ENCODE measurements at places on chromosomes 6 and 20.

GRCh38 chr20:20465252-20465651 lies 97.3 kb downstream of the INSM1 start:
- DNase-seq, result no peak

- no peak for DNase-seq
These were observed 38.2 kb downstream of the DZANK1 start for GRCh38 chr20:18428490-18429173.

GRCh38 chr6:89321131-89321970 lies 6.3 kb upstream of the GABRR2 start:
- peak; percentile 41 for DNase-seq

DNA sequence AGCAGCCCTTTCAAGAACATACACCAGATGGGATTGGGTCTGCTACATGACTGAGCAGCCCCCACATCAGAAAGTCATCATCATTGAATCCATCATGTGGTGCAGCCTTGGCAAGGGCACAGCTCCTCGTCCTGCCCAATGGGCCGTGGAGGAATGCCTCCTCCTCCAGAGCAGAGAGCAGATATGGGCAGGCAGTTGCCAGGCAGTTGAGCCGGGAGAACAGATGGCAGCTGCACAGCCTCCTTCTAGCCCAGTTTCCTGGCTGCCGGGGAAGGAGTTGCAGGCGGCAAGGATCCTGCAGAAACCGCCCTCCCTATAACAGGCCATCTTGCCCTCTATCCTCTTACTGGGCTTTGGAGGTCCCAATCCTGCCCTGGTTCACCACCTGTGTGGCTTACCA lies 11.9 kb upstream of the ZFAND3 start:
- DNase-seq, result no peak

- DNase-seq, result no peak
These were observed 24.7 kb upstream of the TTPAL start for GRCh38 chr20:44450903-44451450.

DNA sequence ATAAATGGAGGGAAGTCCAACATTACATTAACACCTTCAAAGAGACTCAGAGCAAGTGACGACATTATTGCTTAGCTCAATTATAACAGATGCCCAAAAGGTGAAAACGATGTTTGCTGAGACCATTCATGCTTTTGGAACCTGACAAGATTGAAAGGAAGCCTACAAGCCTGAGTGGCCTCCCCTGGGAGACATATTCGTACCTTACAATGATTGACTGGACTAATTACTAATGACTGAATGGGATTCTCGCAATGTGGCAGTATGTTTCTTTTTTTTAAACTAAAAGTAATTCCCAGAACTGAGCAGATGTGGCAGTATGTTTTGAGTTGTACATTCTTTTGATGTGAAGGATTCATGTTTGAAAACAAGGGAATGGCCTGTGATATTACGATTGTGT lies 49.9 kb downstream of the VEGFA start:
- no peak for DNase-seq

DNA sequence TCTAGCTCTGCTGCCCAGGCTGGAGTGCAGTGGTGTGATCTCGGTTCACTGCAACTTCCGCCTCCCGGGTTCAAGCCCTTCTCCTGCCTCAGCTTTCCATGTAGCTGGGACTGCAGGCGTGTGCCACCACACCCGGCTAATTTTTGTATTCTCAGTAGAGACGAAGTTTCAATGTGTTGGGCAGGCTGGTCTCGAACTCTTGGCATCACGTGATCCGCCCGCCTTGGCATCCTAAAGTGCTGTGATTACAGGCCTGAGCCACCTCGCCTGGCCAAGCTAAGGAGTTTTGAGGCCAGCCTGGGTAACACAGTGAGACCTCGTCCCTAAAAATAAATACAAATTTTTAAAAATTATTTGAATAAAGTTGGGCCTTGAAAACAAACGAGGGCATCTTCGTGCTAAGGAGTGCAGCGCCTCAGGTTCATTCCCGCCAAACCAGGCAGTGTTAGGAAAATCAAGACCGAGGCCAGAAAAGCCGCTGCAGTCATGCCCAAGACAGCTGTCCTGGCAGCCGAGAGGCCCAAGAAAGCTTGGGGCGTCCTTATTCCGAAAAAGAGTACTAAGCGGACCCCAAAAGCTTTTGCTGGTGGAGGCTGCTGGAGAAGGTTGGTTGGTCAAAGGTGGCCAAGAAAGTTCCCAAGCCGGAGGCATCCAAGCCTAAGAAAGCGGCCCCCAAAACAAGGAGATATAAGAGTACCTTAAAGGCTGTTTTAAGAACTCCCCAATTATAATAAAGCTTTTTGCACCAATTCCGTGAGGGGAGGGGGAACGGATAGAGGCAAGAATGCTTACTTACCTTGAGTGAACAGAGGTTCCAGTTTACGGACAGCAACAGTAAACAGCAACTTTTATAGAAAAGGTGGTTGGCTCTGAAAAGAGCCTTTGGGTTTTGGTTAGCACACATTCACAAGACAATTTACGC lies 109.0 kb downstream of the HFE start:
- no peak for DNase-seq

DNA sequence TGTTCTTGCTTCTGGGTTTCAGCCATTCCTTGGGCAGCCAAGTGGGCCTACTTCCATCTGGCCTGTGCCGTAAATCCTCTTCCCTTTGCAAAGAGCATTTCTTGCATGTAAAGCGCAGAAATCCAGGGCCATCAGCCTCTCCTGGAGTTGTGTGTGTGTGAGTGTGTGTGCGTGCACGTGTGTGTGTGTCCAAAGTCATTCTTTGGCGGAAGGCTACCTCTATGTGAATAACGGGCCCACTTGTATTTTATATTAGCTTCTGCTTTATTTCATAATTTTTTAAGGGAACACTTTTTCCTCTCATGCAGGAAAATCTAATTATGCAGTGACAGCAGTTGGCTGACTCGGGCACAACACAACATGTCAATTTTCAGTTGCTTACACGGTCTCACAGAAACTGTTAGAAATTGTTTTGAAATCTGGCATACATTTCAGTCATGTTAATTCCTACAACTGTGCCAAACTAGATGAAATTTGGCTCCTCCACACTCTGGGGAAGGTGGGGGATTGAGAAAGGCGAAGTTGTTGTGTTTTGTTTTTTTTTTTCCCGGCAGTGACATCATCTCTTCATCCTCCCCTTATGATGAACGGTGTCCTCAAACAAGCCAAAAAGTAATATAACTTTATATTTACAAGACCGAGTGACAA lies 223.7 kb upstream of the TSHZ2 start:
- DNase-seq, result no peak

DNA sequence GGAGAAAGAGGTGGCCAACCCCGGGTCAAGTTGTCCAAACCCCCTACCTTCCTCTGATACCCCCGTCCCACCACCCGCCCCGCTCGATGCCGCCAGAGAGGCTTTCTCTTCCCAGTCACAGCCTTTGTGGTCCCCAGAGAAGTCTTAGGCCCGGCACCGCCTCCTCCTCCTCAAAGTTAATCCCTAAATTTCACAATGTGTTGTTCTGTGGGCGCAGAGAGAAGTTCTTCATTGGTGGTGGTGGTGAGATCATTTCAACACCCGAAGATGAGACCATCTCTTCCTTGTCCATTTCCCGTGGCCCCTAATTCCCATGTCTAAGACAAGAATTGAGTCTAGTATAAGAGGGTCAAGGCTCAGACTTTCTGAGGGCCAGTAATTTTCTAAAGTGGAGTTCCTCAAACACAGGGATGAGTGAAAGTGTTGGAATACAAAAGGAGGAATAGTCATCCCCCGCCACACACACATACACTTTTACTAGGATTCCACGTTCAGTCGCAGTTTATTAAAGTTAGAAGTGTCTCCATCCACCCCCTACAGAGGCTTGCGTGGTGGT lies 10.4 kb downstream of the TRIM31 start:
- DNase-seq, result no peak

DNA sequence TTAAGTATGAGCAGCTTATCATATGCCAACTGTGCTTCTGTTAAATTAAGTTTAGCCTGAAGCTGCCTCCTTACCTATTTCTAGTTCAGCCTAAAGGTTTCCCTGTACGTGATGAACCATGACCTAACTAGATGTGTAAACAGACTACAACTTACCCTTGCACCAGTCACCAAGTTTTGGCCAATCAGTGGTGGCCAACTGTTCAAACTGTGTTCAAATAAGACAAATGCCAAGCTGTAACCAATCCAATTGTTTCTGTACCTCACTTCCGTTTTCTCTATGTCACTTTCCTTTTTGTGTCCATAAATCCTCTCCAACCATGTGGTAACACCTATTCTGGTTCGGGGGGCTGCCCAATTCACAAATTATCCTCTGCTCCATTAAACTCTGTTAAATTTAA lies 6.0 kb upstream of the SLC2A10 start:
- no peak for DNase-seq

- DNase-seq, result no peak
These were observed 38.0 kb downstream of the ELOVL2 start for GRCh38 chr6:11006061-11006460.

- no peak for DNase-seq
These were observed 294.5 kb downstream of the ZFAND3 start for GRCh38 chr6:38113825-38114576.

DNA sequence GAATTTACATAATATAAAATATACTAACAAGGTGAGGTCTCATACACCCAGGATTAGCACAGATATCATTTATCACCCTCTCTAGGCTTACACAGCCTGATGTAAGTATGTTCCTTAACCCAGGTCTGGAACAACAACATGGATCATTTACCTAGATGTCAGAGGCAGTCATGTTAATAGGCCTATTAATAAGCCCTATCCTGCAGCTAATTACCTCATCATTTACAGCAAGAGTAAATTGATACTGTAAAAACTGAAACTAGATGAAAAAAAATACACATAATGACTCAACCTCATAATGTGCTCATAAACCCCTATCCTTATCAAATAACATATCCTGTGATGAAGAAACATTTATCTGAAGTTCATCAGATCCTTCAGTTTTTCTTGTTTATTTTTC lies 334.3 kb upstream of the MANEA start:
- DNase-seq, result no peak

DNA sequence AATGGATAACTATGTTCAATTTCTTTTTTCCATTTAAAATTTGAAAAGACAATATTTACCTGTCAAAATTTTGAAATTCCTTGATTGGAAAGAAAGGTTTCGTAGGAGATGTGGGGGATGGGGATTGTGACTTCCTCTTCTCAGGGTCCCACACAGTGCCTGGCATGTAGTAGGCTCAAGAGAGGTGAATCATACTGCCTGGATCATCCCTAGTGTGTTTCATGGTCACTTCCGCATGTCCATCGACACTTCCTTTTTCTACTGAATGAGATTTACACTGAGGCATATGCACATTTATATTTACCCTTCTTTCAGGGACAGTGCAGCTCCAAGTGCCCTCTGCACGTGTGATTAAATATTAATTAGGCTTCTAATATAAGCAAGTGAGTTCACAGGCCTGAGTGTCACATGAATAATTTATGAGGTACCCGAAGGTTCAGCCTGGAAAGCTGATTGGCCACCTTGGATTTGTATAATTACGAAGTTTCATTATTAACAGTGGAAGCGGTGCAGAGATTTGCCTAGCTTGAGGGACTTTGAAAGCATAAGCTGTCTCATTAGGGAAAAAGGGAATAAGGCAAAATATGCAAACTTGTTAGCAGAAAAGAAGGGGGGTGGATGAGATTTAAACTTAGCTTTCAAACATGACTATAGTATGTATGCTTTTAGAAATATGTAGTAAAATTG lies 177.5 kb upstream of the MMS22L start:
- no peak for DNase-seq

GRCh38 chr6:4732691-4733315 lies 43.4 kb upstream of the CDYL start:
- DNase-seq, result no peak

DNA sequence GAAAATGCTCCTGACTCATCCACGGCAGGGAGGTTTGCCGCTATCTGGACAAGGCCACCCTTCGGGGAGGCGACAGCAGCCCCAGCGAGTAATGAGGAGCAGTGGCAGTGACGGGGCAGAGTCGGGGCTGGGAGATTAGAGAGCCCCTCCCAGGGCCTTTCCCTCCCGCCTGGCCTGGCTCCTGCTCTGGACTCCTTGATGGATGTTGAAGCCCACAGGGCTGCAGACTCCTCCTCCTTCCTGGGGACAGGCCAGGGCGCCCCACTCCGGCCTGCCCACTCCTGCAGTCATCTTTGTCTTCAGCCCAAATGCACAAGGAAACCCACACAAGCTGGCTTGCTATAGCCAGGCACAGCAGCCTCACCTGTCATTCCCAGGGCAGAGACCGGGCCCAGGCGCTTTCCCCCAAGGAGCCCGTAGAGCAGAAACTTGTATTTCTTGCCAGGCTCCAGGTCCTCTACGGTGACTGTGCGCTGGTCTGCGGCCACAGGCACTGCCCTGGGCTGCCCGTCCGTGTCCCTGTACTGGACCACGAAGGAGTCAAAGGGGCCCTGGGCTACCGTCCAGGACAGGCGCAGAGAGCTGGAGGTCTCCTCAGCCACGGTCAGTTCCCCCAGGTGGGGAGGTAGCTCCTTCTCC lies 7.7 kb downstream of the CYP21A2 start:
- DNase-seq, result no peak

- DNase-seq, result no peak
These were observed 216.4 kb downstream of the C6orf118 start for GRCh38 chr6:165092881-165093595.

- no peak for DNase-seq
These were observed 86.2 kb upstream of the CCDC167 start for GRCh38 chr6:37585937-37586336.

- DNase-seq, result no peak
These were observed 243.9 kb downstream of the HAO1 start for GRCh38 chr20:7696311-7696710.

GRCh38 chr6:150403458-150404246 lies 34.8 kb downstream of the IYD start:
- DNase-seq, result no peak

DNA sequence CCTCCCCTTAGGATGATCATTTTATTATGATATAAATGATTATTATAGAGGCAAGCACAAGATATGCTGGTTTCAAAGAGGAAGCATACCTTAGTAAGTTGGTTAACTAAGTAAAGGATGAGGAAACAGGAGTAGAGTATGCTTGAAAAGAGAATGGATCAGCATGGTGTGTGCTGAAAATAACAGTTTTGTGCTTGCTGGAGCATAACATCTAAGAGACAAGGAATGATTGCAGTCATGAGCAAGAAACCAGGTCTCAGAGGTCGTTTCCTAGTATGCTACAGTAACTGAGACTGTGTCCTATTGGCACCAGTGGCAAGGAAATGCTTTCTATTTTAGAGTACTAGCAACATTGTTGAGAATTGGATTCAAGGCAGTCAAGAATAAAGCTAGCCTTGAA lies 34.1 kb downstream of the CDC40 start:
- no peak for DNase-seq
